ENCODE measurements at places on chromosomes 4 and X.
A peak's percentile ranks its signal among the peaks of the same experiment; 100 is the strongest.

- no peak for DNase-seq
Measured at GRCh38 chr4:69831646-69832325, 28.2 kb downstream of the SULT1E1 start.

- DNase-seq: no peak
Measured at GRCh38 chr4:100742045-100742444, 224.2 kb upstream of the EMCN start.

DNA sequence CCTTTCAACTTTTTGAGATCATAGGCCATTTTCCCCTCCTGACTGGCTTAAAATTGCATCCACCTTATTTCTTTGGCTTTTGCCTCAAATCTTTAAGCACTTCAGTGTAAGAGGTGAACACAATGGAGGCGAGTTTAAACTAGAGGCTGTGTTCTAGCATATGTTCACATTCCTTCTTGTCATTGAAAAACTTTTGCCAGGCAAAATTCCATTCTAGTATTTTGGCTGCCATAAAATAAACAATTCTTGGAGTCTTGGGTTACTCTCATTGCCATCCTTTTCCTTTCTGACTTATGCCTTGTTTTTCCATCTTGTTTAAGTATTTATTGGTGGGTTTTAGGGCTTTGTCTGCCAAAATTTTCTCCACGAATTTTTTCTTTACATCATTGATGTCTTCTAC lies 137.3 kb upstream of the ANXA10 start:
- DNase-seq: no peak

GRCh38 chr4:76540486-76540885 lies 105.5 kb downstream of the SHROOM3 start:
- DNase-seq: no peak

DNA sequence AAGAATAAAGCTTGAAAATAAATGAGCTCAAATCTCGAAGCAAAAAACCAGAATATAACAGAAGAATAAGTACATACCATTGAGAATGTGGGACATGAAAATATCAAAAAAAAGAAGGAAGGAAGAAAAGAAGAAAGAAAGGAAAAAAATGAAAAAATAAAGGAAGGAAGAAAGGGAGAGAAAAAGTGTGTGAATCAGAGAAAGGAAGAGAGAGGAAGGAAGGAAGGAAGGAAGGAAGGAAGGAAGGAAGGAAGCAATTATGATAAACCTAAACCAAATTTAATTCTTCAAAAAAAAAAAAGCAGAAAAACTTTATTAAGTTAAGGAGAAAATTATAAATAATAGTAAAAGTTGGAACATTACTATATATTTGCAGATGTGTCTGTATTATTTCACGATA lies 949.8 kb downstream of the NLGN4X start:
- no peak for DNase-seq

GRCh38 chr4:8417071-8417614 lies 23.4 kb downstream of the ACOX3 start:
- no peak for DNase-seq

DNA sequence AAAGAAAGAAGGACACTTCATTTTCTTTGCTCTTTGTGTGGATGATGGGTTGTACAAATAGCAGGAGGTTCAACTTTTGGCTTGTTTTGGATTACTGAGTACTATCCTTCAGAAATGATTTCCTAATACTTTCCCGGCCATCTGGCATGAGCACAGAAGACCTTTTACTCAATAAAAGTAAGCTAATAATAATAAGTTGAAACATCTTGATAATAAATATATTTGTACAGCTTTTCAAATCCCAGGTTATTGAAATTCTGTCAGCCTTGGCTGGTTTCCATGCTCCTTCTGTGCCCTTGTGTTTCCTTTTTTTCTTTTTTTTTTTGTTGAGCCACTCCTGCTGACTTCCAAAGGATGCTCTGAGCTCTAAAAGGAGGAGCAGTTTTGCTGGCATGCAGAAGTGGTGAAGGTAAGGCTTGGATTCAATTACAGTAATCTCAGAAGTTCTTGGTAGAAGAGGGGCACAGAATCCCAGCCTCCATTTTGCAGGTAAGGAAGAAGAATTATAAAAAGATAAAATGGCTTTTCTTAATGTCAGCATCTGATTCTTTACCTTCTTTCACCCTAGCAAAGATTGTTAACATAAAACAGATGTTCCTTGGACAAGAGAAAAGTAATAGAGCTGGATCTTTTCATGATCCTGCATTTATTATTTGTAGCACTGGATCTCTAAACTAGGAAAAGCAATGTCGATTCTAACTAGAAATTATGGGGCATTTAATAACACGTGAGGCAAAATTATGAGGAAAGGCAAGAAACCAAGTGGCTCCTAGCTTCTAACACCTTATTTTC lies 31.9 kb downstream of the REPS2 start:
- DNase-seq: no peak

GRCh38 chr4:88264336-88264735 lies 20.0 kb downstream of the PPM1K start:
- no peak for DNase-seq

DNA sequence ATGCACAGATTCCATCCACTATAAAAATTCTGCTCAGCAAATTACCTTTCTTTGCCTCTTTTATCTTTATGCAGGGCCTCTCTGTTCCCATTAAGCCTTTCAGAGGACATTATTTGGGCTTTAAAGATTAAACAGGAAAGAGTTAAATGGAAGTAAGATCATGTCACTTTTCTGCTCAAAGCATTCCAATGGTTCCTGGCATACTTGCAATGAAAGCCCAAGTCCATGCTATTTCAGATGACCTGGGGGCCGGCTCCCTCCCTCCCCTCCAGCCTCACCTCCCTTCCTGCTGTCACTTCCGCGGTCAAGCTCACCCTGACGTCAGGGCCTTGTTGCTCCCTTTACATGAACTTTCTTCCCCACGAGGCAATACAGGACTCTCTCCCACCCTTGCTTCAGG lies 125.5 kb downstream of the C4orf51 start:
- DNase-seq: no peak

- DNase-seq: no peak
Measured at GRCh38 chrX:47585273-47585672, 3.0 kb downstream of the TIMP1 start.

- no peak for DNase-seq
Measured at GRCh38 chr4:185536411-185536709, 1.1 kb upstream of the PDLIM3 start.

DNA sequence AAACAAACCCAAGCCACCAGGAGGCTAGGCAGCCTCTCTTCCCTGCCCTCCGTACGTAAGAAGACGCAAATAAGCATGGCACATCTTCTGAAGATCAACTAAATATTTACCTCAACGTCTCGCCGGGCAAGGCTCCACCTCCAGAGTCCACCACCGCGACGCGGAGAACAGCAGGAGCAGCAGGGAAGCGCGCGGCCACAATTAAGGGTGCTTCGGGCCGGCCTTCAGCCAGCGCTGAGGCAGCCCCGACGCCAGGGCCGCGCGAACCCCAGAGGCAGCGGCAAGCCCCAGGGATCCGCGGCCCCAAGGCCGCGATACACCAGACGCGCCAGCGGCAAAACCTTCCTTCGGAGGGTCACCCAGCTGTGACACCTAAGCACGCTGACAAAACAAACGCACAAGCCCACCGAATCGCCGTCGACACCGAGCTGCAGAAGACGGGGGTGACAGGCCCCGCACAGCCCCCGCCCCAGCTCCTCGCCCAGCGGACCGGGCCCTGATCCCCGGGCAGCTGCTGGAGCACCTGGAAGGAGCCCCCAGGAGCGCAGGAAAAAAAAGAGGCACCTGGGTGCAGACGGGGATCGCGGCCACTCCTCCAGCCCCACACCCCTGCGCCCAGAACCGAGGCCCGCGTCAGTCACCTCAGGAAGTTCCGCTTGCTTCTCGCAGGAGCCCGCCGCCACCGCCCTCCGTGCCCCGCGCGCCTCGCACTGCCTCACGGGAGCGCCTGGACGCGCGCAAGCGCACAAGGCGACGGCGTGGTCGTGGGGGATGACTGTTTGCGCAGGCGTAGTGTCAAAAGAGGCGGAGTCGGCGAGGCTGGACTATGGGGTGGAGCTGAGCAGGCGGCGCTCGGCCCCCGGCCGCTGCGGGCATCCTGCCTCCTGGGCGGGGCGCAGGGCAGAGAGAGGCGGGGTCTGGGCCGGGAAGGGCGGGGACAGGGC lies at the start of the genes HAUS3 and POLN:
Gene HAUS3, minus strand, starts transcription at position 712 of the 944 bp plus-strand sequence. CDS start 1,175 bp downstream, outside the sequence.
Gene POLN, minus strand, starts transcription at position 712 of the 944 bp plus-strand sequence. CDS start 12,890 bp downstream, outside the sequence.
- peak; percentile 83 for DNase-seq

DNA sequence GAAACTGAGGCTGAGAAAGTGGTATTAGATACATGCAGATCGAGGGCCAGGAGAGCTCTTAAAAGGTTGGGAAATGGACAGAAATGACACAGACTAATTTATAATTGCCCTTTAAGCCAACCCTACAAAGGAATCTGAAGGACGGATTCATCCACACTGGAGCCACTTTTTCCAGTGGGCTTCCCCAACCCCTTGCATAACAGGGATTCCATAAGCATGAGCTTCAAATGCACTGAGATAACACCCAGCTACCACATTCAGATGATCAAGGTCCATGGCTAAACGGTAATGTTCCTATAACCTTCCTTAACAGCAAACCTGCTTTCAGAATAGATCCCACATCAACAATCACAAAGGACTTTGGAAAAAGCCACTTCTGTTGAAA lies 34.2 kb downstream of the PLAC1 start:
- DNase-seq: no peak

- no peak for DNase-seq
Measured at GRCh38 chrX:78658845-78659744, at the start of gene RTL3. RTL3 (minus strand) TSS chrX:78659328; CDS start chrX:78658420, 908 bp downstream.

DNA sequence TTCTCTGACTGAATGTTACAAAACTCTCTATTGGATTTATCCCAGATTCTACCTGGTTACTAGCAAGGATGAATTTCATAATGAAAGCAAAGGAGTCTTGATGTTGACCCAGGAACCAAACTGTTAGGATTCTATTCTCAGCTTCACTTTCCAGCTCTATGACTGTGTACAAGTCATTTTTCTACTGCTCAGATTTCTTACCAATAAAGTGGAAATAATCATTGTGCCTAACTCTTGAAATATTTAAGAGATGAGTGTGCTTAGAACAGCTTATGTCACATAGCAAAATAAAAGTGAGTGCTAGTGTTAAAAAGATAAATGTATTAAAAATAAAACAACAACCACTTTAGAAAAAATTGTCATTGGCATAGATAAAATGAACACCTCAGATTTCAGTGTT lies 45.6 kb downstream of the EPHA5 start:
- no peak for DNase-seq

DNA sequence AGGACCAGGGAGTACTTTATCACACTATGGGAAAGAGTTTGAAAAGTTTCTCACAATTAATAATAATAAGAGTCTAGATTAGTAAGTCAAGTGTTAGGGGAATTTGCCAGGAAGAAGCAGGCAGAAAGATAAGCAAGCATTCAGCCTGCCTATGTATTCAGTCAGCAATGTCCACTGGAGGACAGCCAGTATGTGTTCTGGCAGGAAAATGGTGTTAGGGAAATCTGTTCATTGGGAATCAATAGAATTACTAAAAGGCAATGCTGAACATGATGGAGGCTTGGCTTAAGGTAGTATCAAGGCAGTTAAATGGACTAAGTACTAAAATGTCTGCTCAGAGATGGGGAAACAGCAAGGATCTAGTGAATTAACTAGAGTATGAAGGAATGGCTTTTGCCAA lies 221.2 kb downstream of the PPP4R3C start:
- no peak for DNase-seq

DNA sequence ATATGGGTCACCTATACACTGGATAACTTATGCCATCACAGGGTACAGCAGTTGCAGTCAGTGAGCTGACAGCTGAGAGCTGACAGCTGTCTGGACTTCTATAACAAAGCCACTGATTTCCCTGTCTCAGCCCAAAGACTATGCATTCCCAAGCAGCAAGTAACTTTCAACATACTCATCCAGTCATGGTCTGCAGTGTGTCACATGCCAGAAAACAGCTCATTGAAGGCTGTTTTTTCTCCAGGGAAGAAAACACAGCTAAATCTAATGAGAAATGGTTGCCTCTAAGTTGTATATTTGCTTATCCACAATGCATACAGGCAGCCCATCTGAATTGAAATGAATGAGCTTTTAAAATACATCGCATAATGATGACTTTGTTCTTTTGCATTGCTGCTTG lies 6.3 kb downstream of the KIAA1210 start:
- DNase-seq: no peak

- no peak for DNase-seq
Measured at GRCh38 chr4:108878806-108879205, 116.0 kb upstream of the ETNPPL start.

GRCh38 chrX:49627086-49627777 lies 28.4 kb downstream of the GAGE1 start:
- DNase-seq: no peak

DNA sequence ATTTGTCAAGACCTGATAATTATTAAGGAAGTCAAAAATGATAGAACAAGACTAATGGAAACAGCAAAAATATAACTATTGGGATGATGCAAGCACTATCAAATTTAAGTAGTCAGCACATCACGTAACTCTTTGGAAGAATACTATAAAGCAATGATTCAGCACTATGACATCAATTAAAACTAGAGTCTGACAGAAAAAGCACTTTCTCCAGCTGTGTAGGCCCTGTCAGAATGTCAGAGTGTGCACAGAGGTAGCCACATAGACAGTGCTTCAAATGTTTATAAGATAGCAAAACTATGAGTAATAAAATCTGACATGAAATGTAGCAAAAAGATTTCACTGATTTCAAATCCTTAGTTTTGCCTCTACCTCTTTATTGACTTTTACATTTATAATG lies 1226.6 kb upstream of the ADGRL3 start:
- no peak for DNase-seq

- DNase-seq: no peak
Measured at GRCh38 chr4:27616166-27616565, 755.5 kb downstream of the STIM2 start.

- no peak for DNase-seq
Measured at GRCh38 chr4:7674706-7675105, 240.0 kb upstream of the PSAPL1 start.

GRCh38 chrX:153387345-153387744 lies 13.8 kb downstream of the PNMA6E start:
- no peak for DNase-seq

GRCh38 chr4:83618431-83618830 lies 82.5 kb downstream of the GPAT3 start:
- no peak for DNase-seq

GRCh38 chr4:143618811-143619210 lies 81.7 kb downstream of the FREM3 start:
- DNase-seq: no peak

GRCh38 chrX:53288189-53288588 lies 6.8 kb upstream of the IQSEC2 start:
- DNase-seq: peak; percentile 66

- DNase-seq: no peak
Measured at GRCh38 chr4:153784166-153784699, 4.7 kb downstream of the SFRP2 start.

DNA sequence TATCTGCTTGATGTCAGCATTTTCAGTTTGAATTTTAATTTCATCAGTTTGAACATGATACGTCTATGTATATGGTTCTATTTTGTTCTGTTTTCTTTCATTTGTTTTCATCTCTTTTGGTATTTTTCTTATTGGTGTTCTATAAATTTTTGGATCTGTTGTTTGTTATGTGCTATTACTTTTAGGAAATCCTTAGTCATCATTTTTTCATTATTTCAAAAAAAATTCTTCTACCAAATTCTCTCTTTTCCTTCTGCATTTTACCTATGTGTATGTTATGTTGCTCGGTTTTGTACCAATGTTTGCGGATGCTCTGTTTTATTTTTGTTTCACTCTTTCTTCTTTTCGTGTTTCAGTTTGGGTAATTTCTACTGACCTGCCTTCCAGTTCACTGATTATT lies 32.8 kb downstream of the NPY2R start:
- no peak for DNase-seq
